Effector memory CD8-positive, alpha-beta T cell (primary cell): ENCODE measurements at places on chromosomes 3 and 15.

GRCh38 chr3:143084856-143085731 is 34.5 kb upstream of the CHST2 start:
- H3K4me1 ChIP-seq, result peaks cover 10% of the 10 kb centered on the region
- no peak overlapping the region for H3K27ac ChIP-seq
- H3K36me3 ChIP-seq, result no peaks in the 10 kb centered on the region
- H3K4me3 ChIP-seq, result no peak overlapping the region

DNA sequence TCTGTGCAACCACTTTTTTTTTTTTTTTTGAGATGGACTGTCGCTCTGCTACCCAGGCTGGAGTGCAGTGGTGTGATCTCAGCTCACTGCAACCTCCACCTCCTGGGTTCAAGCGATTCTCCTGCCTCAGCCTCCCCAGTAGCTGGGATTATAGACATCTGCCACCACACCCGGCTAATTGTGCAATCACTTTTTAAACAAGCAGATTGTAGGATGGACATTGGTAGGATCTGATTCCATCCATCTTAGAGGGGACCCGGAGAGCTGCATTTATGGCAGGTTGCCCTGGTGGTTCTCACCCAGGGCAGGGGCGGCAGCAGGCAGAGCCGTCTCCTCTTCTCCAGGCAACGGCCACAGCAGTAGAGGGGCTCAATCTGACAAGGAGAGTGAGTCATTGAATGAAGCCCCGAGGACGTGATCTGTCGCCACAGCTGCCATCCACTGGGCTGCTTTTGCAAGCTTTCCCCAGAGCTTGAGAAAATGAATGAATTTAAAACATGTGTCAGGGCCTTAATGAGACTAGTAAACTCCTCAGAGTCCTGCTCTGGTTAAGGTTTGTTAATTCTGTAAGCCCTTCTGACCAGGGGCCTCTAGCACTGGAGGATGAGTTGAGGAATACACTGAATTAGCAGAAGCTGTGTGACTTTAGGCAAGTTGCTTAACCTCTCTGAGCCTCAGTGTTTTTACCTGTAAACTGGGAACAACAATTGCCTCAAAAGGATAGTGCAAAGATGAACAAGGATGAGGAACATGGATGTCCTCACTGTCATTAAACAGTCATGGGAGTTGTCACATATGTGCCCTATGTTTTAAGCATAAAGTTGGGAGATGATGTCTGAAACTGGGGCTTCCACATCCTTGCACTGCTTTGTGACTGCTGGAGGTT is 129.1 kb downstream of the ASB7 start:
- no peak overlapping the region for H3K27ac ChIP-seq
- H3K36me3 ChIP-seq, result peaks cover 3% of the 10 kb centered on the region
- peaks cover 58% of the 10 kb centered on the region for H3K27me3 ChIP-seq
- H3K4me1 ChIP-seq, result no peaks in the 10 kb centered on the region

- no peak overlapping the region for H3K27ac ChIP-seq
- no peaks in the 10 kb centered on the region for H3K36me3 ChIP-seq
- H3K27me3 ChIP-seq, result no peaks in the 10 kb centered on the region
Observed at GRCh38 chr3:137988152-137988551, 21.8 kb upstream of the CLDN18 start.

DNA sequence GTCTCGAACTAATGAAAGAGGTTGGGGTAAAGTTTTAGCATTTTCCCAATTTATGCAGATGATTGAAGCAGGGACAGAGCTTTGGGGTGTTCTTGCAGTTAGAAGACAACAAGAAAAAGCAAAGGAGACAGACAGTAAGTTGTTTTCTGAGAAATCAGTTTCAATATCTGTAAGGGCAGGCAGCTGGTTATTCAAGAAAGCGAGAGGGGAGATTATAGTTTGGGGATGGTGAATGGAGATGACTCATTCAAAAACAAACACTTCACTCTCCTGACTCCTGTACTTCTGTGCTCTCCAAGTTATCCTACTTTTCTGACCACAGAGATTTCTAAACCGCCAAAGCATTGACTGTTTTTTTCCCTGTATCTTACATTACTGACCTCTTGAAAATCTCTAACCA is 352.0 kb downstream of the GAP43 start:
- H3K27me3 ChIP-seq, result no peaks in the 10 kb centered on the region
- no peak overlapping the region for H3K4me3 ChIP-seq
- H3K27ac ChIP-seq, result no peak overlapping the region
- no peaks in the 10 kb centered on the region for H3K4me1 ChIP-seq
- no peak for DNase-seq

- H3K4me1 ChIP-seq, result peaks cover 3% of the 10 kb centered on the region
- H3K27ac ChIP-seq, result no peak overlapping the region
- H3K4me3 ChIP-seq, result no peak overlapping the region
- no peak for DNase-seq
- peaks cover 16% of the 10 kb centered on the region for H3K27me3 ChIP-seq
Observed at GRCh38 chr3:119586733-119587172, 7.5 kb downstream of the ADPRH start.

DNA sequence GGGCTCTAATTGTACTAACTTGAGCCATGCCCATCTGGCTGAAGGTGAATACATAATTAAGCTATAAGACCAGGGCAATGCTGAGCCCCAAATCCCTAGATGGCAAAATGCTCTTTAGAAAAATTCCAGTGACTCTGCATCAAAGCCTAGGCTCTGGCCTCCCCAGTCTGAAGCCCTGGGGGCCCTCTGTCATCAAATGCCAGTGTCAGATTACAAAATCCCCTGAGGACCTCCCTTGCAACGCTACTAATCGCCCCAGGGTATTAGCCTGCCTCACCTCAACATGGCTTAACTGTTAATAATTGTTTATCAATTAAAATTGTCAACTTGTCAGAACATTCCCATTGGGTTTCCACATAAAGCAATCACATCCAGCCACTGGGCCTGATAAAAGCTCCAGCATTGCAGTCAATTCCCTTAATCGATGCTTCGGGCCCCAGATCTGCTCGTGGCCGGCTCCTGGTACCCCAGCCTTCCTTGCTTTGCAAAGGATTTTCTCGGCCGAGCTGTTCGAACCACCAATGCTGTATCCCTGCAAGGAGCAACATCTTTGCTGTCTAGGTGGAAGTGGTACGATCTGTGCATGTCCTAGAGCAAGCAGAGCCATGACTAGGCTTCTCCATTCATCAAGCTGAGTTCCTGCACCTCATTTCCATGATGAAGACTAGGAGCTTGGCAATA is 151.7 kb downstream of the MEGF11 start:
- no peaks in the 10 kb centered on the region for H3K4me1 ChIP-seq
- peaks cover 75% of the 10 kb centered on the region for H3K27me3 ChIP-seq
- H3K27ac ChIP-seq, result no peak overlapping the region

DNA sequence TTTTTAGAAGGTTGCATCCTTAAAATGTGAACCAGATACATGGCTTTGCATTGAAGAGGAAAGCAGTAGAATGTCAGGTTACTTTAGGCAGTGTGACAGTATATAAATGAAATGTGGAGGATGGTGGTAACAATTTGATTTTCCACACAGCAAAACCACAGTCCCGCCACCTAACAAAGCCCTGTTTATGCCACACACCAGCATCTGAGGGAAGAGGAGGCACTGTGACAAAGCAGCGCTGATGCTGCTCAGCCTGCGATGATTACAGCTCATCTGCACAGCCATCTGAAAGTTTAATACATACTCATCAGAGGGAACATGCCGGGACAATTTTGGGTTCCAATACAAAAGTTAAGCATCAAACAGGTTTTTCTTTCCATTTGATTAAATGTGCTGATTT is 8.9 kb downstream of the RNF7 start:
- no peak overlapping the region for H3K27ac ChIP-seq
- H3K4me1 ChIP-seq, result peaks cover 7% of the 10 kb centered on the region
- no peak overlapping the region for H3K4me3 ChIP-seq
- no peaks in the 10 kb centered on the region for H3K27me3 ChIP-seq

DNA sequence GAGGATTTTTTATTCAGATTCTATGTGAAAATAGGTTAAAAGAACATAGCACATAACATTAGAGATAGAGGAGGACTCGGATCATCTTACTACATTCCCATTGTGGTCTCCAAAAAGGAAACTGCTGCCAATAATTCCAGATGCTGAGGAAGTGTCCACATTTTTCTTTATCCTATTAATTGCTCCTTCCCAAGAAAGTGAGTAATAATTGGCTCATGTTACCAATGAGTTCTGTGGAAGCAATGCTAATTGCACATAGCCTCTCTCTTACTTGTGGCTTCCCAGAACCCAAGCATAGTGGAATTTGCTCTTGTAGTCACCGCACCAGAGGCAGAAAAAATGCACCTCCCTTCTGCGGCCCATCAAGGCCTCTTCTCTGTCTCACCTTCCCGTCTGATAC is 208.4 kb downstream of the PLOD2 start:
- H3K27me3 ChIP-seq, result no peaks in the 10 kb centered on the region
- H3K4me1 ChIP-seq, result no peaks in the 10 kb centered on the region
- no peak overlapping the region for H3K27ac ChIP-seq
- H3K4me3 ChIP-seq, result no peak overlapping the region
- no peaks in the 10 kb centered on the region for H3K36me3 ChIP-seq
